ENCODE measurements at places on chromosomes 5 and 9. TPM values are rescaled to one million over a fixed set of nuclear protein-coding genes. Genes with fewer than 3 reads are reported as not detected.

- DNase-seq = no peak
Observed at GRCh38 chr5:13831351-13831750, 113.1 kb downstream of the DNAH5 start.

- DNase-seq = no peak
Observed at GRCh38 chr9:27204578-27204977, 92.4 kb downstream of the EQTN start.

- DNase-seq = no peak
Observed at GRCh38 chr5:103889500-103890209, 327.1 kb upstream of the NUDT12 start.

DNA sequence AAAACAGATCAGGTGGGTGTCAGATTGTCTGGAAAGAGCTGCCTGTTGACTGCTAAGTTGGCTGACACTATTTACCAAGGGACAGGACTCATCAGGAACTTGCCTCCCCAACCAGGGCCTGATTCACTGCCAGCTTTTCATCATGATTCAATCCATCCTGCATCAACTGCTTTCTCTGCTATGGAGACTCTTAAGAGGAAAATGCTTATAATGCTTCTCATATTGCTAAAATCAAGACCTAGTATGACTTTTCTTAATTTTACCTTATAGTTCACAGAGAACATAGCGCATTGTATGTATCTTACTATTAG is 21.3 kb downstream of the HTR4 start:
- DNase-seq = no peak

DNA sequence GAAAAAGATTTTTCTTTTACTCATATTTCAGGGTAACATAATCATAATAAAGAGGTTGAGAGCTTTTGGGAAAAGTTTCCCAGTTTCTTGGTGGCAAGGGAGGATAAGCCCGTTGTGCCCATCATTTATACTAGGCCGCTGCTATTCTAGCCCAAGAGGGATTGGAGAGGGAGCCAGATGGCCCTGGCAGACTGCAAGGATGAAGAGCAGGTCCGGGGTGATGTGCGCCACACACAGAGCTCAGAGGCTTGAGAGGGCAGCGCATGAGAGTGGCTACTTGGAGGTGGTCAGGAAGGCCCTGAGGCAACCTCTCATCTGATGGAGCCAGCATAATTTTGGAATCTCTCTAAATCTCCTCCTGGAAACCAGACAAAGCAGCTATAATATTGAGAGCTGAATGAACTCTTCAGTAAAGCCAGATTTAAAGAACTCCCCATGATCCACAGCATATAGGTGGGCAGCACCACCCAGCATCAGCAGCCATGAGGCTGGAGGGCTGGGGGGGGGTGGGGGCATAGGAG is 110.1 kb downstream of the MED27 start:
- DNase-seq = no peak

CD274 gene
- total RNA-seq = 1.9 TPM

RASGEF1C gene
- total RNA-seq = not detected

SVEP1 gene
- total RNA-seq = 24.8 TPM

AJM1 gene
- 4.2 TPM for total RNA-seq

- no peak for DNase-seq
Observed at GRCh38 chr5:62649476-62650113, 71.0 kb downstream of the LRRC70 start.

SAXO1 gene
- not detected for total RNA-seq

DNA sequence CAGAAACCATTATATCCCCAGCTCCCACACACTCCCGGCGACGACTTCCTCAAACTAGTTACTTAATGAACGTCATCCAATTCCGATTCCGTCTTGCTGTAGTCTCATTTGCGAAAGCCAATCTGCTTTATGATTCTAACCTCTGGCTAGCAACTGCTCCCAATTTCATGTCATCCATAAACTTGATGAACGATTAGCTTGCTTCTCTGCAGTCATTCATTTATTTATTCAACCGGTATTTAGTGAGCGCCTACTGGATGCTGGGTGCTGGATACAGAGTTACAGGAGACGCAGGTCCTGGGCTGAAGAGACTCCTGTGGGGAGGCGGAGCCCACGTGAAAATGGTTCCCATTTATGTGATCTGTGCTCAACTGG is 46.2 kb downstream of the TSPAN17 start:
- no peak for DNase-seq

DNA sequence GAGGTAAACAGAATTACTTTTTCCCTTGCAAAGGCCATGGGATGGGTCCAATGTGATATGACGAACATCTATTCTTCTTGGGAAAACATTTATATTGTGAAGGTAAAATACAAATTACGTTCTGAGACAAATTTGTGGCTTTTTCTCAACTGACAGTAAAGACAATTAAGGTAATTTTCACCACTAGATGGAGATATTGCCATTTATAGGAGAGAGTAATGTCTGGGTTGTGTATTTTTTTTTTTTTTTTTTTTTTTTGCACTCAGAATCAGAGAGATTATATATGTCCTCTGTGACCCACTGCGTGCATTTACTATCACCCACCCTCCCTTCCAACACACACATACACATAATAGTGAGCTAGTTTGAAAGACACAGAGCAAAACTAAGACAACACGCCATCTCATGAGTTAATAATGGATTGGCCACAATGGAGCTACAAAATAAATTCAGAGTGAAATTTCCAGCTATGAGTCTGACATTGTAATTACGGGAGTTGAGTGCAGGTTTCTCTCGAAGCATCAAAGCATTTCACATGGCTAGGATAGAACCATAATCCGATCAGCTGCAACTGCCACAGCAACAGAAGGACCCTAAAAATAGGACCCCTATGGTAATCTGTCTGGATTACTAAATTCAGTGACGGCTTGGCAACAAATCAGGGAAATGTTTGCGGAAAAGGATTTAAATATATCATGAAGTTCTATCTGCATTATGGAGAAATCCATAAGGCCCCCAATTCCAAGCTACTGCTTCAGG is 49.2 kb downstream of the ANXA1 start:
- DNase-seq = no peak

- DNase-seq = no peak
Observed at GRCh38 chr5:98540056-98540455, 233.4 kb upstream of the RGMB start.

DNA sequence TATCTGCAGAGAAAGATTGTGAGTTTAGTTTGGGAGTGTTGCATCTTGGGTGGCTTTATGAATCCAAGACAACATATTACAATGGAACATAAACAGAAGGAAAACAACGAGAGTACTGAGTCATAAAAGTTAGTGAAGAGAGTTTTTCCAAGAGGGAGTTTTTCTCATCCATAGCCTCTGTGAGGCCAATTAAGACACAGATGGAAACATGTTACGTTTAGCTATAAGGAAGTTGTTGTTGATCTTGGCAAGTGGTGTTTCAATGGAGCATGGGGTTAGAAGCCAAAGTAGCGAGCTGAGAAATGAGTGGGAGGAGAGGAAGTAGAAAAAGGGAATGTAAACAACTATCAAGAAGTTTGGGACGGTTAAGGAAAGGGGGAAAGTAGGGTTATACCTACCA is 53.3 kb upstream of the SPATA31D4 start:
- DNase-seq = no peak

DNA sequence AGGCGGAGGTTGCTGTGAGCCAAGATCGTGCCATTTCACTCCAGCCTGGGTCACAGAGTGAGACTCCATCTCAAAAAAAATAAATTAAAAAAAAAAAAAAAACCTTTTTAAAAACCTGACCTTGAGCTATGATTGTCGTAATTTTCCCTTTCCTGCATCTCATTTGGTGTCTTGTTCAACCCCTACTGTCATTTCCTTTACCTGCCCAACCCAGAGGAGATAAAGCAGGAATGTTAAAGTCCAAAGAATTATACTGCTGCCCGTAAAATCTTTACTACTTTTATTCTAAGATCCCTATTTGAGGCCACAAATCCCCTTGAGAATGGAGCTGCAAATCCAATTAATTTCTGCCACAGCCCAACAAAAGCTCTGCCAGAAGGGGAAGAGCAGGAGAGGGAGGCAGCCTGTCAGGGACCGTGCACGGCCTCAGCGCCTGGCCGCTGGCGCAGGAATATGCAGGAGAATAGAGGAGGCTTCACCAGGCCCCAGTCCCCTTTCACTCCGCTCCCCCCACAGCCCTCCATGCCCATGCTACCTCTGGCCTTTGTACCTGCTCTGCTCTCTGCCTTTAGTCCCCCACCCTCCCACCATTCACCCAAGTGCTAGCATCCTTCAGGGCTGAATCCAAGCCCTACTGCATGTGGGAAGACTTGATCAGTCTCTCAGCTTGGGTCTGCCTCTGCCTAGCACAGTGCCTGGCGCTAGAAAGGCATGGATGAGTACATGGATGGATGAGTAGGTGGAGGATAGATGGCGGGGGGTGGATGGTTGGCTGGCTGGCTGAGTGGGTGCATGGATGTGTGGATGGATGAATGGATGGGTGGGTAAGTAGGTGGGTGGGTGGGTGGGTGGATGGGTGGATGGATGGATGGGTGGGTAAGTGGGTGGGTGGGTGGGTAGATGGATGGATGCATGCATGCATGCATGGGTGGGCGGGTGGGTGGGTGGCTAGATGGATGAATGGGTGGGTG is 99.8 kb upstream of the SARDH start:
- DNase-seq = no peak

SH3RF2 gene
- 0.69 TPM for total RNA-seq

- no peak for DNase-seq
Observed at GRCh38 chr9:137053944-137054931, at the start of gene ENTPD2. Gene ENTPD2 (minus strand): TSS chr9:137054061. CDS start chr9:137053997, 64 bp downstream.

Measured in adrenal gland (tissue), 19 donors.